ENCODE measurements at places on chromosomes 4 and X. TPM values are rescaled to one million over a fixed set of nuclear protein-coding genes. Genes with fewer than 3 reads are reported as not detected.

- peak; percentile 8 for DNase-seq
These were observed 33.2 kb upstream of the MID1IP1 start for GRCh38 chrX:38768079-38768478.

DNA sequence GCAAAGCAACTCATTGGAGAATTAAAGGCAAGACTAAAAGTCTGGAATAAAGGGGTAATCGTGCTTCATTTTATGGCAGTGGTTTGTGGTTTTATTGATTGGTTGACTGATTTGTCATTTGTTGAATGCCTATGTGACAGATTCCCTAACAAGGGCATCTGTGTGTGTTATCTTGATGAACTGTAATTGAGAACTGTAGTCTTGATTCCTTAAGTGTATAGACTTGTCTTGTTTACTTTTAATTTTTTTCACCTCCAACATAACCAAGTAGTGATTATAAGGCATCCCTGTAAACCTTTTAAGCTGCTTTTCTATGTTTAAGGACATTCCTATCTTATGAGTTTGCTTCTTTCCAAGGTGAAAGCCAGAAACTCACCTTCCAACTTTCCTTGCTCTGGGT is 216.0 kb upstream of the TAPT1 start:
- DNase-seq: no peak

GRCh38 chr4:145435646-145436045 is 46.0 kb upstream of the SMAD1 start:
- DNase-seq: no peak

- no peak for DNase-seq
These were observed 37.6 kb downstream of the ARFIP1 start for GRCh38 chr4:152817331-152817730.

DNA sequence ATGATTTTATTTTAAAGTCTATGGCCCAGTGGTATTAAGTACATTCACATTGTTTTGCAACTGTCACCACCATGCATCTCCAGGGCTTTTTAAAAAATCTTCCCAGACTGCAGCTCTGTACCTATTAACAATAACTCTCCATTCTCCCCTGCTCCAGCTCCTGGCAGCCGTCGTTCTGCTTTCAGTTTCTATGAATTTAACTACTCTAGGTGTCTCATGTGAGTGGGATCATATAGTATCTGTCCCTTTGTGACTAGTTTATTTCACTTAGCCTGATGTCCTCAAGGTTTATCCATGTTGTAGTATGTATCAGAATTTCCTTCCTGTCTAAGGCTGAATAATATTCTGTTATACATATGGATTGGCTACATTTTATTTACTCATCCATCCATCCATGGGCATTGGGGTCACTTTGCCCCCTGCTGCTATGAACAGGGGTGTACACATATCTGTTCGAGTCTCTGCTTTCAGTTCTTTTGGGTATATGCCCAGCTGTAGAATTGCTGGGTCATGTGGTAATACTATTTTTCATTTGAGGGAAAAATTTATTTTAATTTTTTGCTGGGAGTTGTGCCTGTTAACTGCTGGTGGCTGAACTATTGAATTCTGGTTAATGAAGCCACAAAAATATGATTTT is 131.3 kb downstream of the ARHGAP10 start:
- DNase-seq: no peak

- no peak for DNase-seq
These were observed 58.8 kb downstream of the LNX1 start for GRCh38 chr4:53532521-53532920.

DNA sequence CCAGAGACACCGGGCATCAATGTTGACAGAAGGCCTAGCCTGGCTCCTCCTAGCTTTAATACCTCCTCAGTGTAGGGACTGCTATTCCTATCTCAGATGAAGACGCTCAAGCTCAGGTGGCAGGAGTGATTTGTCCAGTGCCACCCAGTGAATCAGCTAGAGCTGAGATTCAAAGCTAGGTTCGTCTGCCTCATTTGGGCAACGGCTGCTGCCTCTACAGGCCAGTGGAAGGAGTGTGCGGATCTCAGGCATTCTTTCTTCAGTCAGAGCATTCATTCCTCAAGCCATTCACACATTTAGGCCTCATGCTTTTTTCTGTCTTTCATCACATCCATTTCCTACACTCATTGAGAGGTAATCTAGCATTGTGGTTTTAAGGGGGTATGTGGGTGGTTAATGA is 7.3 kb downstream of the TSR2 start:
- no peak for DNase-seq

DNA sequence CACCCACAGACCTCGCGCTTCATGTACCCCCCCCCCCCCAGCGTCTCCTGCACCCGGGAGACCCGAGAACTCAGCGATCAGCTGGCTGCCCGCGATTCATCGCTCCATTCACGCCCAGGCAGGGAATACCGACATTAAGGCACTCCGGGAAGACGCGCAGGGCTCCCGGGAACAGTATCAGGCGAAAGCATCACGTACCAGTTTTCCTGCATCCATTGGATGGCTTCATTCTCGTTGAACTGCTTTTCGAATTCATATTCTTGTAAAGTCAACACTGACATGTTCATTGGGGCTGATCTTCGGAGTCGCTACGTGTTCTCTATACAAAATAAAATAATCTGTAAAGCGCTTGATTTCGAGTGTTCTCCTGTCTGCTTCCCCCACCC is 373 bp downstream of the ELOVL6 start:
- peak; percentile 19 for DNase-seq

GRCh38 chr4:114986133-114986532 is 127.3 kb downstream of the NDST4 start:
- DNase-seq: no peak

DNA sequence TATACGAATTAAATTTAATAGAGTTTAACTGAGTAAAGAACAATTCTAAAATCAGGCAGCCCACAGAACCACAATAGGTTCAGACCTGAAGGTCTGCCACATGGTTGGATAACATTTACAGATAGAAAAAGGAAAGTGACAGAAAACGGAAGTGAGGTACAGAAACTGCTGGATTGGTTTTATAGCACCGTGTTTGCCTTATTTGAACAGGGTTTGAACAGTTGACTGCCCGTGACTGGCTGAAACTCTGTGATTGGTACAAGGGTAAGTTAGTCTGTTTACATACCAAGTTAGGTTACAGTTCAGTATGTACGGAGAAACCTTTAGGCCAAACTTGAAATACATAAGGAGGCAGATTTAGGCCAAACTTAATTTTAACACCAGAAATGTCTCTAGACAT is 64.1 kb upstream of the ATXN3L start:
- no peak for DNase-seq

- no peak for DNase-seq
These were observed 59.4 kb upstream of the HELT start for GRCh38 chr4:184958923-184959210.

Gene SCML1
- polyA plus RNA-seq: 7.0 TPM

Gene SLC9B1
- 1.7 TPM for polyA plus RNA-seq

Gene FRG2
- not detected for polyA plus RNA-seq

Gene PPEF1
- not detected for polyA plus RNA-seq

Gene TMEM131L
- polyA plus RNA-seq: 59.9 TPM

Gene SH3BP2
- 5.9 TPM for polyA plus RNA-seq
